Motor neuron (in vitro differentiated cells): ENCODE measurements at places on chromosomes 11 and 22. TPM values are rescaled to one million over a fixed set of nuclear protein-coding genes. Genes with fewer than 3 reads are reported as not detected.

Gene KCNJ4
- total RNA-seq, result 0.50 TPM in 1 of 2 replicates, not detected in the other

GRCh38 chr11:116596346-116597260 lies 176.2 kb downstream of the BUD13 start:
- ATAC-seq, result no peak

GRCh38 chr11:36273110-36273509 lies 16.1 kb downstream of the COMMD9 start:
- ATAC-seq, result no peak

DNA sequence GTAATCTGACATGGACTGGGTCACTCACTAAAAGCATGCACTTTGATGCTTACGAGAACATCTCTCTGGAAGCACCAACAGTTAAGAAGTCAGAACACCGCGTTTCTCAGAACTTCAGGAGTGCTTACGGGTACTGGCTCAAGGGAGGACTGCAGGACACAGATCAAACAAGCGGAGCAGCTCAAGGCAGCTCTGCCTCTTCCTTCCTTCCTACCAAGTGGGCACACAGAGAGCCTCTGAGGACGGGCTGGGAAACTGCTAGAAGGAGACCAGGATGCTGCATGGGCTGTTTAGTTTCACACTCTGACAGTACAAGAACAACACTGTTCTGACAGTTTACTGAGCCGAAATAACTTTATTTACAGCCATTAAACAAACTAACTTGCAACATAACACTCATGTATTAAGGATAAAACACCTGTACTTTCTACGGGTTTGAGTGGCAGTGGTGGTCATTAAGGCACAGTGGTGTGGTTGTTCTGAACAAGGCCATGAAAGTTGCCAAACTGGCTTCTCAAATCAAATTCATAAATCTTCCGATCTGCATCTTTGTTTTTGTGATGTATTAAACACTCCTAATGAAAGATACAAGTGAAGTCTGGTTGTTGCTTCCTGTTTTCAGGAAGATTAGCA lies 37.5 kb downstream of the ARFGAP3 start:
- no peak for ATAC-seq
